ENCODE measurements at places on chromosomes 4 and X. TPM values are rescaled to one million over a fixed set of nuclear protein-coding genes. Genes with fewer than 3 reads are reported as not detected.

DNA sequence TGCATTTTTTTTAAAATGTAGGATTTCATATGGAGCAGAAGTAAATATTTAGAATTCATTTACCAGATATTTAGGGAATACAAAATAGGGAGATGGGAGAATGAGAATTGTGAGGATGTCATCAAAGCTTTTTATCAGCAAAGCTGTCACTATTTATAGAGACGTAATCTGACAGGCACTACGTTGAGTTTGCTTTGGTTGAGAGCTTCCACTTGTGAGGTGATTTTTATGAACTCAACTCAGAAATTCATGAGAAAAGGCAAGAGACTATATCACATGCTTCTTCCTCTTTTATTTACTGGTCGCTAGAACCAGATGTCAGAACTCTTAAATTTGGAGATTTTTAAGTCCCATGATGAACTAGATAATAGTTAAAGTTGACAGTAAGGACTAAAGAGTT, 211.2 kb downstream of the GBA3 start:
- no peak for DNase-seq

- no peak for DNase-seq
Observed at GRCh38 chr4:188030401-188030800, 34.8 kb downstream of the ZFP42 start.

DNA sequence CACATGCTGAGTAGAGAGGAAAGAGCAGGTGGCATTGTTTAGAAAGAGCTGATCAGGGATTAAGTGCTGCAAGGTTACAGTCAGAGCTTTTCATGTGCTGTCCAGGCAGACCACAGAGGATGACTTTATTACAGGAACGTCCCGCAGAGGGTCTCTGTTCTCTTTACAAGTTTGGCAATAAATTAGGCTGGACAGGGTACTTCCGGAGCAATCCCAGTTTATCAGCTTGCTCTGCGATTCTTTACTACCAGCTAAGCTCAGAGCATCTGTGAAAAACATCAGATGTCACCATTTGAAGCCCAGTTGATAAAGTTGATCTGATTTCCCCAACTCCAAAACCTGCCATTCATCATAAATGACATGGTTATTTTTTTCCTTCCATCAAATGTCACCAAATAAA, 633.1 kb downstream of the NLGN4X start:
- no peak for DNase-seq

DNA sequence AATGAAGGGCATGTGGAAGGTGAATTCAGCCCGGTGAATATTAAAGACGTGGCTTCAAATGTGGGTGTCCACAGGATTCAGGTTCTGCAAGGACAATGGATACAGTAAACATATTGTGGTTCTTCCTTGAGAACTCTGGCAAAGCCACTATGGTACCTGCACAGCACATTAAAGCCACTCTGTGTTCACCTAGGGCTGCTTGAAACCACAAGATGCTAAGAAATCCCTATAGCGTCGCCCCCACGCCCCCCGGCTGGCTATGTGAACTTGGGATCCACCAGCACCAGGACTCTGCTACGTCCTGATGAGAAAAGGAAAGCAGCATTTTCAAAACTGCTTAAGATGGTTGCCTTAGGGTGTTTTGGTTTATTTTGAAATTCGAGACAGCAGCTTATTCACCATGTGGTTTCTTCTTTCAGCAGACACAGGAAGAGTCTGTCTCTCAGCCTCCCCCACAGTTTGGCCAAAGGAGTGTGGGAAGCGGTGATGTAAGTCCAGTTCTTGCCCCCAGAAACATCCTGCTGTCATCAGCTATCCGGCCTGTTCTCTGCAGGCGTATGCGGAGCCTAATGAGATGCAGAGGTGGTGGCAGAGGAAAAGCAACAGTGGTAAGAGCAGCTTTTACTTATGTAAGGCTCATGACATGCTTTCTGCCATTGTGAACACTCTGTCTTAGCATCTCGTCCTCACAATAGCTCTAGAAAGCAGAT, 111.5 kb downstream of the AFAP1 start:
- DNase-seq, result no peak

GRCh38 chrX:1421433-1422134, 29.7 kb upstream of the SLC25A6 start:
- DNase-seq, result no peak

DNA sequence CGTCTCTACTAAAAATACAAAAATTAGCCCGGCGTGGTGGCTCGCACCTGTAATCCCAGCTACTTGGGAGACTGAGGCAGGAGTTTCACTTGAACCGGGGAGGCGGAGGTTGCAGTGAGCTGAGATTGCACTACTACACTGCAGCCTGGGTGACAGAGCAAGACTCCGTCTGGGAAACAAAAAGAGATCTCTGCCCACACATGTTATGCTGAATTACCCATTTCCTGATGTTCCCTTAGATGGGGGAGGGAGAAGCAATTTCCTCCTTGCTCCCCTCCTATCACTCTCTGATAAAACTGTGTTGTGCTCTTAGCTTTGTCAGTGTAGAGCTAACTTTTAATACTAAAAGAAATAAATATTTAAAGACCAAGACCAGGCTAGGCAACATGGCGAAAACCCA, 102.5 kb downstream of the LARP7 start:
- no peak for DNase-seq

CT45A5 gene
- total RNA-seq, result not detected
